NCI-H2171 treated with DMSO at 0.1 percent for 48 hours (cell line): ENCODE measurements at places on chromosomes 7 and 10.

DNA sequence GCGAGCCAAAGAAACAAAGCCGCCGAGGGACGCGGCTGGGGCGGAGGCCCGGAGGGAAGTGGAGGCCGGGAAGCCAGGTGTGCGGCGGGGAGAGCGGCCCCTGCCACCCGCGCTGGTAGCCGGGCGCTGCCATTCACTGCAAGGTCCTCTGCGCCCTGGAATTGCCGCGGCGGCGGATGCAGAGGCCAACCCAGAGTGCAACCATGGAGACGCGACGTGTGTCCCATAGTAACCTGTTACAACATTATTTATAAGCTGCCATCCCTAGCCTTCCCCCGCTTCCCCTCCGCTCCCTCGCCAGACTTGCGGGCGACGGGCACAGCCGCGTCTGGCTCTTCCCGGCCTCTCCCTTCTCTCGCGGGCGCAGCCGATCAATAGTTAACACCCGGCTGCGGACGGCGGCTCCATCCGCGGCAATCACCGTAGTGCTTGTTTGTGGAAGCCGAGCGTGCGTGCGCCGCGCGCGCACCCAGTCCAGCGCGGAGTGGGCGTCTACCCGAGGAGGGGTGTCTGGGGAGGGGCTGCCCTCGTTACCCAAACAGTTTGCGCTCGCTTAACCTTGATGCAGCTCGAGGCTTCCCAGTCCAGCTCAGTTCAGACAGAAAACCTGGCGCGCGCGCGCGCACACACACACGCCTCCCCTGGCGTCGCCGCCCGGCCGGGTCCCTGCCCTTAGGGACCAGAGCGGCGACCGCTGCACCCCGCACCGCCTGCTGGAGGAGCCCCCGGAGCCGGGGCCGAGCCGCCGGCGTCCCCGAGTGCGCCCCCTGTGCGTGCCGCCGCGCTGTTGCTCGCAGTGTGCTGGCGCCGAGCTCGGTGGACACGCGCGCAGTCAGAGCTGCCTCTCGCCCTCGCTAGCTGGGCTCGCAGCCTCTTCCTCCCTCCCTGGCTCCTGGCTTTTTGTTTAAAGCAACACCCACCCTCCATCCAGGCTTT, 165.4 kb upstream of the DPP6 start:
- DNase-seq, result no peak

DNA sequence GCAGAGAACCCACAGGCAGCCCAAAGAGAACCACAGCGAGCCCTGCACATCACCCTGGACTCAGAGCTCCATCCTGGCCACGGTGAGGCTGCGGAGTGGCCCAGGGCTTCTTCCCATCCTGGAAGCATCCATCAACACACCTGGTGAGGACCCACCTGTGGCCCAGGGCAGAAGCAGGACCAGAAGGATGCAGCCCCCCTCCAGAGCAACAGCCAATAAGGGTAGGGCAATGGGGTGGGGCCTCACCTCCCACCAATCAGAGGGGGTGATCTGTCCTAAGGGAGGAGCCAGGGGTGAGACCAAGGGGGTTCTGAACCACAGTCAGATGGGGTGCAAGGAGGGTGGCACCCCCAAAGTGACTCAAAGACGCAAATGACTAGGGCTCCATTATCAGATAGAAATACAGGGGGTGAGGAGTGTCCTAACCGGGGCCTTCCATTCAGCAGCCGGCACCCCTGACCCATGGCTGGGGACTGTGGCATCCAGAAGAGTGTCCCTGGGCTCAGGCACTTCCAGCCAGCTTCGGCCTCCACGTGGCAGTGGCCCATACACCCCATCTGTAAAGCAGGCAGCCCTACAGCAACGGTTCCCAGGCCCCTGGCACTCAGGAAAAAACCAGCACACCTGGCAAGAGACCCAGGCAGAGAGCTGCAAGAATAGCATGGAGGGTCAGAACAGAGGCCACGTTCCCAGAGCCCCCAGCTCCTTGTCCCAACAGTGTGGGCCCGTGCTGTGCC, 36.9 kb downstream of the STK32C start:
- no peak for DNase-seq

GRCh38 chr10:11170993-11171851, 153.6 kb downstream of the CELF2 start:
- DNase-seq, result no peak

DNA sequence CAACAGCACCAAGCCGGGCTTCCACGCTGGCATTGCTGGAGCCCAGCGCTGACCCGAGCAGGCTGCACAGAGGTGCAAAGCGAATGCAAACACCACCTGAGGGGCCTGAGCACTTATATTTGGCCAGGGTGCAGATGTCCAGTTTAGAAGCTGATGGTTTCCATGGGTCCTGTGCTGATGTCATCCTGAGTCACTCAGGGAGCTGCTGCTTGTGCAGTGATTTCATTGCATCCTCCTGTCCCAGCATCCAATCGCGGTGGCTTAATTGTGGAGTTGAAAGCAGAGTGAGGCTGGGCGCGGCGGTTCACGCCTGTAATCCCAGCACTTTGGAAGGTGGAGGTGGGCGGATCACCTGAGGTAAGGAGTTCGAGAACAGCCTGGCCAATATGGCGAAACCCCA, 410.2 kb upstream of the KLF6 start:
- DNase-seq, result no peak
